ENCODE measurements at places on chromosomes 11 and 22.

GRCh38 chr22:39592081-39593065 is 21.8 kb downstream of the CACNA1I start:
- no peak for DNase-seq

DNA sequence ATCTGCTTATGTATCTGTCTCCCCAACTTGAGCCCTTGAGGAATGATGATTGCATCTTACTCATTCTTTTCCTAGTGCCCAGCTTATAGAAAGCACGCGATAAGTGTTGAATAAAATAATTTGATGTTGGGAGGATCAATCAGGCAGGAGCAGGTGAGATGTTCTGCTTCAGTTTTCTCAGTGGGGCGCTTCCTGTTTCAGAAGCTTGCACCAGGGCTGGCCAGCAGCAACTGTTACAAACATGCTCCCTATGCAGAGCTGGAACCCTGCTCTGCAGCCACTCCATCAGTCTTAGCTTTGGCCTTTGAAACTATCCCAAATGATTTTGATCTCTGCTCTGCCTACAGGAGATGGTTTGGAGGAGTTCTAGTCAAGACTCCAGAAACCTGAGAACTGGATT is 3.9 kb downstream of the ENDOD1 start:
- no peak for DNase-seq

DNA sequence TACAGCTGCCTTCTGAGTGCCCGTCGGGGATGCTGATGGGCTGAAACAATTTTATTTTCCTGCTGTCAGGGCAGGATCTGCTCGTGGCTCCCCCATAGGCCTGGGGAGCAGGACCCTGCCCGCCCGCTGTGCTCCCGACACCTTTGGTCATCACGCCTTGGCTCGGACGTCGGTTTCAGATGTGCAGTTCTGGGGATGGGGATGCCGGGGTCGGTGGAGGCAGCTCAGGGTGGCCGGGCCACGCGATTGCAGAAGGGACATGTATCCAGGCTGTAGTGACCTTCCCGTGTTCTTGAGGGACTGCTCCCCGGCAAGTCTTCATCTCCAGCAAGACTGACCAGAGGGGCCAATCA is 1150.5 kb downstream of the BRD1 start:
- no peak for DNase-seq

GRCh38 chr11:113577356-113578032 is 102.3 kb upstream of the DRD2 start:
- no peak for DNase-seq

DNA sequence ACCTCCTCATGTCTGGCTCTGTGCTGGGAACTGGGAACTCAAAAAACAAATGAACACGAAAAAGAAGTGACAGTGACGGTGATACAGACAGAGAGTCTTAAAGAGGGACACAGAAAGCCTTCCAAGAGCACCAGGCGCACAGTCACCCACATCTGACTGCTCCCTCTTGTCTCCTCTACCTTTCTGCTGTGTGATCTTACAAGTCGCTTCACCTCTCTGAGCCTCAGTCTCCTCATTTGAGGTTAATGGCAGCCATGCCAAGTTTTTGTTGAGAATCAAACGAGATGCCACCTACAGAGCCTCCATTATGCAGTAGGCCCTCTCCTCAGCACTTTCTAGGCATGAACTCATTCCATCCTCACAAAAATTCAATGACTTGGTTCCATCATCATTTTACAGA is 3.7 kb downstream of the LRRC32 start:
- DNase-seq, result no peak

DNA sequence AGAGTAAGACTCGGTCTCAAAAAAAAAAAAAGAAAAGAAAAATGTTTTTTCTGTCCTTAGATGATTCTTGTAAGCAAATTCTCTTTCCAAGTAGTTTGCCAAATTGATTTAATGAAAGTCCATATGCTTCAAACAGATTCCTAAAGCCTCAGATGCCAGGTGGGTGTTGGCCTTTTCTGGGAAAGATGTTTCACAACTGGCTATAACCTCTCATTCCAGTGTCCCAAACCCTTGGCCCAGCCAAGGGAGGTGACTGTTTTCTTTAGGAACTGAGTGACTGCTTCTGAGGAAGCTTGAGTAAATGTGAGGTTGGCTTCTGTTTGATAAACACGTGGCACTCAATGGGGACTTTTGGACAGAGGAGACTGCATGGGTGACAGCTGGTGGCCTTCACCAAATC is 27.5 kb downstream of the MMP27 start:
- DNase-seq, result no peak

DNA sequence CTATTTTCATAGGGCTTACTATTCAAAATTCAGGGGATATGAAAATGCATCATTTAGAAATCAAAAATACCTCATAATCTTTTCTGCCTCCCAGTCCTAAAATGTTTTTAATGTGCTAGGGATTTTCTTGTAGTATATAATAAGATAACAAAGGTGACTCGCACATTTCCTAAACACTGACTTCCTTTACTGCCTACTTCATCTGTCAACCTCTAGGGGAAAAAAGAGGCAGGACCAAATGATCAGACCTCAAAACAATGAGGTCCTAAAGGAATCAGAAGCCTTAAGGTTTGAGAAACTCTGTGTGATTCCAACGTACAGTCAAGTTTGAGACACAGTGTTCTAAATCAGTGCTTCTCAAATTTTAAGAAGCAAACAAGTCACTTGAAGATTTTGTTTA is 56.1 kb upstream of the POU2AF2 start:
- DNase-seq, result no peak

GRCh38 chr11:43035086-43035485 is 276.7 kb upstream of the API5 start:
- no peak for DNase-seq

DNA sequence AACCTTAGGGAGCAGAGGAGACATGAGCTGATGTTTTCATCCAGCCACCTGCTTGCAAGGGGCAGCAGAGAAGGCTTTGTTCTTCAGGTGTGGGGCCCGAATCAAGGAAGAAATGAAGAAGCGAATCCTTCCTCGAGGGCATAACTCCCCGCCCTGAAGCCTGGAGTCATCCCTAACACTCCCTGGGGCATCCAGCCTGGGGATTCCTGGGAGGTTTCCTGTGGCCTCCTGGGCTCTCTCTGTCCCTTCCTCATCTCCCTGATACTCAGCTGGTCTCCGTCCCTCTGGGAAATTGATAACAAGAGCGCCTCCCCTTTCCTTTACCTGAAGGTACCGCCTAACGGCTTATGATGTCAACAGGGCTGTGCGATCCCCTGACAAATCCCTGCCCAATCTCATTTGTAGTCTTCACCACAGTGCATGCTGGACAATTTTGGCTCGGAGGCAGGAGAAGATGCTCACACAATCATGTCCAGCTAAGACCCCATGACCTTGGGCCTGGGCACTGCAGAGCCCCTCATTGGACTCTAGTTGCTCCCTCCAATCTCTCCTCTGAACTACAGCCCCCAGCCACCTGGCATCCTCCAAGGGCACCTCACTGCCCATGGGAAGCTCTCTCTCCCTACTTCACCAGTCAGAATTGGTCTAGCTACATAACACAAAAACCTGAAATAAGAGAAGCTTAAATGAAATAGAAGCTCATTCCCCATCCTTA is 80.6 kb upstream of the RTL6 start:
- no peak for DNase-seq

DNA sequence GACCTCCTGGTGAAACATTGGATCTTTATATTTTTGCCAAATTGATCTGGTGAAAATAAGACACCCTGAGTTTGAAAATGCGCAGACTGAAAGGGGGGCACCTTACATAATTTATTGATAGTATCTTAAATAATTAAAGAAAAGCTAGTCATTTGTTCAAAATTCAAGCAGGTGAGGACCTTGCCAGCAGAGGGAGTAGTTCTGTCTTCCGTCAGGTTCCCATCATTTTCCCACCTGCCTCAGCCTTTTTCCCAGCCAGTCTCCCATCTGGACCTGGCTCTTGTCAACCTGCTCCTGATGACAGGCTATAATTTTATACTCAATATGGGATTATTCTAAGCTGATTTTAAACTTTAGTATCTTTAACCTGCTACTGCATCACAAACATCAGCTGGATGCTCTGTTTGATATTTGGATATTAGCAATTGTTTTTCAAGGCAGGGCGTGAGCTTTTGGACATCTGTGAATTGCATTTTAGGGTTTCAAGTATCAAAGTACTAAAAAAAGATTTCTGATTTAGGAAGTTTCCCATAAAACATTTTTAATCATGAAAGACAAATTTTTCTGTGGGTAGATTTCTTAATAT is 132.0 kb downstream of the ELP4 start:
- no peak for DNase-seq

- DNase-seq, result no peak
Measured at GRCh38 chr11:116512841-116513240, 259.9 kb downstream of the BUD13 start.

DNA sequence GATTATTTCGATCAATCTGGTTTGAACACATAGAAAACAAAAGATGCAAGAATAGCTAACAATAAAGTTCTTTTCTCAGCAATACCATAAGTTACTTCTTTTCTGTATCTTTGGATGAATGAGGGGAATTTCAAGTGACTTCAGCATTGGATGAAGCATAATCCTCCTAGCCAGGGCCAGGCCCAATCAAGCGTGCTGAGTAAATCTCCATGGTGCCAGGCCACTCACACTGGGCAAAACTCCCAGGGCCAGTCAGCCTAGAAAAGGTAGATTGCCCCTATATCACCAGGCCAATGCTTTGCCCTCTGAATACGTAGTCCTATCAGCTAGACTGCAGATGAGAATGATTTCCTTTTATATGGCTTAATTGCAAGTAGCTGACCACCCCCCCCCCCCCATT is 6.0 kb downstream of the CNTF start:
- DNase-seq, result no peak

DNA sequence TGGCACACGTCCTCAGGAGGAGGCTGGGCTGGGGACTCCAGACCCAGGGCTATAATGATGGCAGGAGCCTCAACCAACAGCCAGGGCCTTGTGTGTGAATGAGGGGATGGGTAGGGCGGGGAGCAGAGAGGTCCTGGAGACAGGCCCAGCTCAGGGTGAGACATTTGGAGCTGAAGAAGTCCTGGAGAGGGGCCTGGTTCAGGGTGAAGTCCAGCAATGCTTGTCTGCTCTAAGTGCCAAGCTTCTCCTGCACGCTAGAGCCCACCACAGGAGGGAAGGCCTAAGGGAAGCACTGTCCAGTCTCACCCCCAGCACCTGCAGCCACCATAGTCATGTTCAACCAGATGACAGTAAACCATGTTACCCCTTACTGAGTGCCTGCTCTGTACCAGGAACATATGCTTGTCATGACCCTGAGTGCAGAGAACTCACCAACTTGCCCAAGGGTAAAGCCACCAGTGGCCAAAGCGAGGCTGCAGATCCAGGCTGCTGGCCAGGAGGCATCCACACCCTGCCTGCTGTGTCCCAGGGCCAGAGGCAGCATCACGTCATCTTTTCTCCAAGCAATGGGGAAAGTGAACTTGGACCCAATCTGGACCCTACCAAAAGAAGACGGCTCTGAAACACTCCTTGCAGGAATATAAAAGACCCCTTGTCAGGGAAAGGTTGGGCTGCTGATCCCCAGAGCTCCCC is 24.0 kb downstream of the LMO1 start:
- DNase-seq, result no peak

DNA sequence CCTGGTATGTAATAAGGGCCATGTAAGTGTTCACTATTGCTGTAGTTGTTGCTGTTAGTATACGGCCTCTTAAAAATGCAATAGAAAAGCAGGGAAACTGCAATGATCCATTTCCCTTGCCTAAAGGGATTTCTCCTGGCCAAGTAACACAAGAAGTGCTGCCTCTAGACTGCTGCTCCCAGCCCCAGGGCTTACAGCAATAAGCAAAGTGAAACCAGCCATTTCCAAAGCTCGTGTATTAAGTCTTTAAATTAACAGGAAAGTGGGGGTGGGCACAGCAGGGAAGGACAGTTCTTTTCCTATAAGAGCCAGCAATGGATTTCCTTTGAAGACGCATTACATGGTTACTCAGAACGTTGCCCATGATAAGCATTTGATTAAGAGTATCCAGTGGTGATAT is 36.9 kb upstream of the WT1 start:
- no peak for DNase-seq

DNA sequence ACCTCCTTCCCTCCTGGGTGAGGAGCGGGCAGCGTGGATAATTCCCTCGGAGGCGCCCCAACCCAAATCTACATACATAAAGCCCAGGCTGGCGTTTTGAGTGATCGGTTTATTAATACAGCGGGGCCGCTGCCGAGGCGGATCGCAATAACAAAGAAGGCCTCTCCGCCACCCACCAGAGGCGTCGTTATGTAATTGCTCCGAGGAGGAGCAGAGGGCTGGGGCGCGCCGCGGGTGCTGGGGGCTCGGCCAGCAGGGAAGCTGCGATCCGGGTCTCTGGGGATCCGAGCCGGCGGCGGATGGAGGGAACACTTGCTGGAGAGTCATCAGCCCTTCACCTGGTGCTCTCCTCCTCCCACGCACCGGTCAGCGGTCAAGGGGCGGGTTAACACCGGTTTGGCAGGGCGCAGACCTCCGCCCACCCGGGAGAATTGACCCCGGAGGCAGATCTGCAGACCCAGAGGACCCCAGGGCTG is 6.4 kb upstream of the TP53I11 start:
- no peak for DNase-seq

- DNase-seq, result no peak
Measured at GRCh38 chr22:24437091-24437490, 9.7 kb downstream of the ADORA2A start.

DNA sequence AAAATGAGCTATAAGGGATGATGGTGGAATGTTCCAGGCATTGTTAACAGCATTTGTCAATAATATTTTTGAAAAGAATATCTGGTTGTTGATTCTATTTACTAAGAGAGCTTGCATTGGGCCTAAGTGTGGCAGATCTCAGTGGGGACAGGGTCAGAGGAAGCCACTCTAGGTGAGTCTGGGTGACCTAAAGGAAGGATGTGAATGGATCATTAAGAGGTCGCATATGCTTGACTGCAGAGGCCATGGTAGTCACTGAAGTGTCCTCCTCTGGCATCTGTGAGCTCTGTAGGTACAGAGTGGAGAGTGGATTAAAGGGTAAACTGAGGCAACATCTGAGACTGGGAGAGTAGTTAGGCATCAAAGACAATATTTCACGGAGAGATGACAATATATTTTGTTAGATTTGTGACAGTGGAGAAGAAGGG is 37.9 kb upstream of the TOP3B start:
- DNase-seq, result no peak

DNA sequence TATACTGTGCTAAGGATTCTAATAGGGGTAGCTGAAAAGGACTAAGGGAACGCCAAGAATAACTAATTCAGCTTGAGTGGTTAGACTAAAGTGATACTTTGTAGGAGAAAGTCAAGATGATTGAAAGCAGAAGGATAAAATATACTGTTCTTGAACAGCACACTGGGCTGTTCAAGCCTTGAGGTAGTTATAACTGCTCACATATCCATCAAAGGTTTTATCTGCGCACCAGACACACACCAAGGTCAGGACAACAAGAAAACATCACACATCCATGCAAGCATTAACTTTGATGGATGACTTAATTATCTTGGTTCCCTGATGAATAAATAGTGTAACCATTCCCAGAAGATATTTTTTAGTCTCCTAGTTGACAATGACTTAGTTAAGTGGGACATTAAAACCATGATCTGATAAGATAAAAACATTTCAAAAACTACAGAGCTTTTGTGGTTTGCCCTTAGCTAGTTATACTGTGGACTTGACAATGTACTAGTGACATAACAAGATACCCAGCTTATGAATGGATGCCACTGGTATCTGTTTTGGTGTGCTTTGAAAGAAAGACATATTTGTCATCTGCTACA is 728.9 kb downstream of the JRKL start:
- no peak for DNase-seq

Data from CD4-positive, alpha-beta T cell treated with Interleukin-10 for 1 hour (primary cell).